NAMALWA (cell line): ENCODE measurements at places on chromosomes 7 and 10.

DNA sequence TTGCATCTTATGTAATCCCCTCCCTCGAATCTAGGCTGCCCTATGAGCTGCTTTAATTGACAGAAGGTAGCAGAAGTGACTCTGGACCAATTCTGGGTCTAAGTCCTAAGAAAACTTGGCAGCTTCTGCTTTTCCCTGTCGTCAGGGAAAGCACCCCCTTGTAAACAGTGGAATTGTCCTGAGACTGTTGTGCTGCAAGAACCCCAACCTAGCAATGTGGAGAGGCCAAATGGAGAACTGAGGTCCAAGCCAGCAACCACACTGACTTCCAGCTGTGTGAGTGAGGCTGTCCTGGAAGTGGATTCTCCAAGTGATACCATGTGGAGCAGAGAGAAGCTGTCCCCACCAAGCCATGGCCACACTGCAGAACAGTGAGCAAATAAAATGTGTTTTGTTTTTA lies 75.5 kb downstream of the ARHGAP22 start:
- no peak for DNase-seq

GRCh38 chr7:7924303-7924702 lies 44.3 kb upstream of the GLCCI1 start:
- DNase-seq = peak; percentile 10

DNA sequence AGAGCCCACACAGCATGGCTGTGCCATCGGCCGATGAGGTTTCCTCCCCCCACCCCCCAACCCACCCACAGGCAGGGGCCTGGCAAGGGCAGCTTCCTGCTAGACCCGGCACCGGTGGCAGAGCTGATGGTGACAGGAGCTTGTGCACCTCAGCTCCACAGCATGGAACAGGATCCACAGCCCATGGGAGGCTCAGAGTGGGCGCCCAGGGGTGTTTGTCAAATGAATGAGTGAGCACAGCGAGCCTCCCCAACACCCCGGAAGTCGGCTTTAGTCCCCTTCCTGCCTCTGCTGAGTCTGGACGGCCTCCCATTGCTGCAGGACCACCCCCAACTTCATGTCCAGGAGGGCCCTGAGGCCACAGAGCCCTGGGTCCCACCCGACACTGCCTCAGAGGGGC lies 68.9 kb downstream of the PDGFA start:
- no peak for DNase-seq

GRCh38 chr7:103063895-103064294 lies 10.7 kb downstream of the FBXL13 start:
- no peak for DNase-seq

GRCh38 chr7:128165927-128166420 lies 75.1 kb upstream of the LEP start:
- no peak for DNase-seq

DNA sequence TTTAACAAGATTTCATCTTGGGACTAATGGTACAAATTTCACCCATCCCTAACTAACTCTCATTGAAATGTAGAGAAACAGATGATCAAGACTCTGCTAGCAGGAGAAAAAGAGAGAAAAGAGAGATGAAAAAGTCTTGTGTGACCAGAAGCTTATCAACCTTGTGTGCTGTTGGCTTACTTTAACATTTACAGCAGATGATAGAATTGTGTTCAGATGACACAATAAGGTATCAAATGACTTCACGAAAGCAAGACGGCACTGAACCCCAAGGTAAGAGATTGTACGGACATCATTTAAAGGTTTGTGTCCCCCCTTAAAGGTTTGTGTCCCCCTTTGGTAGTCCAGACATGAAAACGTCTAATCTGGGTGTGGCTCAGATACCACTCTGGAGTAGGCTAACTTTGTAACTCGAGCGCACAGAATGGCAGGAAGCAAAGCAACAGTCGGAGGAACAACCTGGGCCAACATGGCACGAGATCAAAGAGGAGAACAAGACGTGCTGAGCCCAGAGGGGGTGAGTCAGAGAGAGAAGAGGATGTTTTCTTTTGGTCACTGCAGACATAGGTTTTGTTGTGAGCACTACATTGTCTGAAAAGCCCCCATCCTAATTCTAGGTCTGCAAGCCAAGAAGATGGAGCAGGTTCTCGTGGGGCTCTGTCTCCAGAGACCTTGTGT lies 10.4 kb upstream of the LMBR1 start:
- DNase-seq = no peak

- DNase-seq = peak; percentile 87
Observed at GRCh38 chr10:102072673-102073527, 7.8 kb downstream of the HPS6 start.

DNA sequence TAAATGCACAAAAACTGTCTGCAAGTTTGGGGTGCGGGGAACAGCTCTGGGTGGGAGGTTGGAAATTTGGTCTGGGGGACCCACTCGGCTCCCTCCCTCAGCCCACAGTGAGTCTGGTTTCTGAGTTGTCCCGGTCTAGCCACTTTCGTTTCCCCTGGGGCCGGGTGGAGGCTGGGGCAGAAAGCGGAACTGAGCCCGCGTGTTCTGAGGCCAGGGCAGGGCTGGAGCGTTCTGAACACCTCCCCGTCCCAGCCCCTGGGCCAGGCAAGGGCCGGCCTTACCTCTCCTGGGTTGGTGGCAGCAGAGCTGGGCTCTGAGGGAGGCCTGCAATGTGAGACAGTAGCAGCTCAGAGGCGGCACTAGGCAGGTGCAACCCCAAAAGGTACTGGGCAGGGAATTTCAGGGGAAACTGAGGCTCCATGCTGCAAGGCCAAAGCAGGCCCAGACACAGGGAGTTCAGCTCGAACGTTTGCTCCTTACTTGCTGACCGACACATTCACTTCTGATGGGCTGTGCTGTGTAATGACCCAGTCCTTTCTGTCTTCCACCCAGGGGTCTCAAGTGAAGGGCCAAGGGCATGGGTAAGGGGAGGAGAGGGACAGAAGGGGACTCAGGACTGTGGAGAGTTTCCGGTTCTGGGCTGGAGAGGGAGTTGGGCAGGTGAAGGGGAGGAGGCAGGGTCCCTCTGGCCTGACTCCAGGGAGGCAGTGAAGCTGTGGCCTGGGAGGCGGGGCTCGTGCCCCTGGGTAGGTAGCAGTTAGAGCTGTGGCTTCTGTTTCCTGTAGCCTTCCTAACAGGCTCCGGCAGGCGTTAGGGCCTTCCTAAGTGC lies 3.0 kb downstream of the IRF5 start:
- peak; percentile 87 for DNase-seq

DNA sequence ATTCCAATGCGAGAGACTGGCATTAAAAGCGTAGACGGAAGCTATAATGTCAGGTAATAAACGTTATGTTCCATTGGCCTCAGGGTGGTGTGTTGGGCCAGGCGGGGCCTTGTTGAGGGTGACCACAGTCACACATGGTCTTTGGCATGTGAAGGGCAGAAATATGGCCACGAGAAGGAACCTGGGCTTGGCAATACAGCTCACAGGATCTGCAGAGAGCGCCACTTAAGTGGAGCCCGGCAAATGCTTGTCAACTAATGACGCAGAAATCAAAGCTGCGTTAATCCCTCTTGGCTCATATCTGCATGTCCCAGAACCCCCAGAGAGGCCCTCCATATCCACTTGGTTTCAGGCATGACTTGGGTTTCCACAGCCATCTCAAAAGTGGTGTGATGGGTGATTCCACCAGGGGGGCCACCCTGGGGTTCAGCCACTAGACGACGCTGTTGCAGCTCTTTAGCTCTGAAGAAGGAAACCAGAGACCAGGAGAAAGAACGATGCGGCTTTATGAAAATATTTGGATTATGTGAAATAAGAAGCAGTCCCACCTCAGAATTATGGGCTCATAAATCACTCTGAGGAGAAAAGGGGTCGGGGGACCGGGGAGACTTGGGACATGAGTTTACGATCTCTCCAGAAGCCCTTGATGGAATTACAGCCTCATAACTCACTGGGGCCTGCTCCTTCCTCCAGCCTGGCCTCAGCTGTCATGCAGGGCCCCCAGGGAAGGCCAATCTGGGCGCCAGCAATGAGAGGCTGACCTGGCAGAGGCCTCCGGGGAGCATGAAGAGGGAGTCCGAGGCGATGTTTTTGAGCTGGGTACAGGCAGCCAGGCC lies 462.5 kb downstream of the PLXNA4 start:
- no peak for DNase-seq

GRCh38 chr7:84102213-84102612 lies 92.4 kb downstream of the SEMA3A start:
- DNase-seq = no peak

DNA sequence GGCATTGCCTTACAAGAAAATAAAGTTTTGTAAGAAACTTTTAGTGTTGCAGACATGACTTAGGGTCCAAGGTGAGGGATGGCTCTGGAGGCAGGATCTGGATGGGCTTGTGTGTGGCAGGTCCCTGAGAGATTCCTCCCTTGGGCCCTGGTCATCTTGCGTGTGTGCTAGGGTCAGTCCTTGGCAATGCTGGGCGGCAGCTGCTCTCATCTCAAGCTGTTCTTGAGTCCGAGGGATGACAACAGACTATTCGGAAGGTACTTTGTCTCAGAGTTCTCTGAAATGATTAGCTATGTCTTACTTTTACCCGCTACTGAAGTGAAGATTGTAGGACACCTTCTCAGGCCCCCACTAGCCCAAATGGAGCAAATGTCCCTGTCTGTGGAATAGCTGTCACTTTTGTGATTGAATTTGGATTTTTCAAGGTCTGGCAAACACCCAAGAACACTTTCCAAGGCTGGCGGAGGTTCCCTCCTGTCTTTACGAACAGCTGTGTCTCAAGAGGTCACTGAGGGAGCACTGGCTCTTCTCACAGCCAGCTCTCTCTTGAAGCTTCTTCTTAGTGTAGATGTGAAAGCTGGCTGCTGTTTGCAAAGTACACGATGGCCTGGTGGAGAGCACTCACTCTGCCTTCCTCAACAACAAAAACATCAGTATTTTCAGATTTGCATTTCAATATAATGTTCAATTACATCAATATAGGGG lies 253.6 kb downstream of the STK31 start:
- DNase-seq = no peak

DNA sequence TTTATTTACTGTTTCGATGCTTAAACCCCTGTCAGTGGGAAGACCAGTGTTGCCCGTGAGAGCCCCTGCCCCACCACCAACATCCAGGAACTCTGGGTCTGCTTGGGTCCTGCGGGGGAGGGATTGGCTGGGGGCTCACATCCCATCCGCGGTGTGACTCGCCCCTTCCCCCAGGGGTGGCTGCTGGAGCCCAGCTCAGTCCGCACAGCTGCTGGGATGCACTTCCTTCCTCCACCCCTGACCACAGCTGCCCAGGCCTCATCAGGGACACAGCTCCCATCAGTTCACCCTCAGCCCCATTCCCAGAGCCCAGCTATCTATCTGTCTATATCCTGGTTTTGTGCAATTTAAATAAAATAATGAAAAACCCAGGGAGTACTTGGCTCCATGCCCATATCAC lies 54.5 kb downstream of the JAKMIP3 start:
- DNase-seq = no peak

DNA sequence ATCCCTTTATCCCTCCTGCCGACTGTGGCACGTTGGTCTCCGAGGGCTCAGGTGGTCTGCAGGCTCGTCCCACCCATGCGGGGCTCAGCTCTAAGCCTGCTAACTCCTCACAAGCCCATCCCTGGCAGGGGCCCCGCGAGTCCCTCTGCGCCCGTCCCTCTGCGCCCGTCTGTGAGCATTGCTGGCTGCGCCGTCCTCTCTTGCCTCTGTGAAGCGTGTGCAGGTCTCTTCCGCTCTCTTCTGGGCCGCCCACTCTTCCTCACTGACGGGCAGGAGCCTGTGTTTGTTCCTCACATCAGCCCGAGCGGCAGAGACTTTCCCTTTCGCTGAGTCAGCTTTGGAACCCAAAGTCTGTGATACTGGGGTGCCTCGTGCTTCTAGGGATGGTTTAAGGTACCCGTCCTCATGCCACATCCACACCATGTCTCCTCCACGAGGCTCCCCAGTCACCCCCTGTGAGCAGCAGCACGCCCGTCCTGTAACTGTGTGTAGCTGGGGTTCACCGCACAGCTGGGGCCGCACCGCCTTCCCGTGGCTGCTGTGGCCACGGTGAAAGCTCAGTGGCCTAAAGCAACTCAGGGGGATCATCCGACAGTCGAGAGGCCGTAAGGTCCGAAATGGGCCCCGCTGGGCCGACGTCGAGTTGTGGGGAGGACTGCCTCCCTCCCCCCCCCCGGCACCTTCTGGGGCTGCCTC lies 35.5 kb downstream of the ADGRA1 start:
- DNase-seq = no peak

- peak; percentile 86 for DNase-seq
Observed at GRCh38 chr10:96789571-96790108, 42.5 kb upstream of the LCOR start.

DNA sequence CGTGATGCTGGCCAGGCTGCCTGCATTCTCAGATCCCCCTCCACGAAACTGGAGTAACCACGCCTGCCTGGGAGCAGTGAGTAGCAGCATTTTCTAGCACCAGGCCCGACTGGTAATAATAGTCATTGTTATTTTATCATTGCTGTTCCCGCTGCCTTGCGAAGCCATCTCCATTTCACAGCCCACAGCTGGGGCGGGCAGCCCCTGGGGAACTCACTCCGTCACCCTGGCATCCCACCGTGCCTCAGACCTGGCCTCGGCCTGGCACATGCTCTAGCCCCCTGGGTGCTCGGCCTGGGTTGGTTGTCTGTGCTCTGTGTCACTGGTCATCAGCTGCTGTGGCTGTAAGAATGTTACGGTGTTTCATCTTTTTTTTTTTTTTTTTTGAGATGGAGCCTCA lies 57.7 kb upstream of the SH2B2 start:
- no peak for DNase-seq

DNA sequence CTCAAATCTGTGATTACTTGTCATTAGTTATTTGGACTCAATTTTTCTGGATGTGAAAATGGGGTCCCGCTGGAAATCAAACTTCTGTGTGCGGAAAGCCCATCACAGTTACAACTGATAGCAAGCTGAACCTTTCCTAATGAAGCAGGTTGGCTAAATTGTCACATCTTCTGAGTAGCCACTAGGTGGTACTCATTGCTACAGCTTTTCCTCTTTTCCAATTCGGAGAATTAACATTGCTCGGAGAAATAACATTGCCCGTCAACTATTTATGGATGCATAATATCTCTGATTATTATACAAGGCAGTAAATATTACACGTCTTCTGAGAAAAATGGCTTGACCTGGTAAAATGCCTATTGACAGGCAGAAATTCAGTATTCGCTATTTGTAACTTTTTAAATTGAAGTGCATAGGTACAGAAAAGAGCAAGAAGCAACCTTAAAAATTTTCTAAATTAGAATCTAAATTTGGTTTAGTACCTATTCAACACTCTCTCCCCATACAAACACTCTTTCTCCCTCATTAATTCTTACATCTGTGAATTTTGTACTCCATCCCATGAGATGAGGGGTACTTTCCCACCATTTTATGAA lies 17.3 kb upstream of the BLOC1S2 start:
- DNase-seq = peak; percentile 49

- no peak for DNase-seq
Observed at GRCh38 chr7:79317728-79318127, 135.7 kb downstream of the MAGI2 start.

- no peak for DNase-seq
Observed at GRCh38 chr10:115975506-115975905, 297.5 kb downstream of the GFRA1 start.

GRCh38 chr7:138875794-138876193 lies 77.8 kb upstream of the ATP6V0A4 start:
- no peak for DNase-seq

- DNase-seq = peak; percentile 4
Observed at GRCh38 chr10:8404721-8405120, 350.2 kb downstream of the GATA3 start.
